HTR-8/SVneo (cell line): ENCODE measurements at places on chromosomes 16 and 17.

- peak; percentile 49 for DNase-seq
These were observed 6.7 kb downstream of the TRPV1 start for GRCh38 chr17:3602499-3602898.

DNA sequence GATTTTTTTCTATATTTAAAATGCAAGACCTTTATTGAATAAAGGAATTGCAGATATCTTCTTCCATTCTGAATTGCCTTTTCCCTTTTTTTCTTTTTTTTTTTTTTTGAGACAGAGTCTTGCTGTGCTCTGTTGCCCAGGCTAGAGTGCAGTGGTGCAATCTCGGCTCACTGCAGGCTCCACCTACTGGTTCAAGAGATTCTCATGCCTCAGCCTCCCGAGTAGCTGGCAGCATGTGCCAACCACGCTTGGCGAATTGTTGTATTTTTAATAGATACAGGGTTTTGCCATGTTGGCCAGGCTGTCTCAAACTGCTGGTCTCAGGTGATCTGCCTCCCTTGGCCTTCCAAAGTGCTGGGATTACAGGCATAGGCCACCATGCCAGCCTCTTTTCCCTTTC, 151.5 kb downstream of the CEP112 start:
- no peak for DNase-seq

DNA sequence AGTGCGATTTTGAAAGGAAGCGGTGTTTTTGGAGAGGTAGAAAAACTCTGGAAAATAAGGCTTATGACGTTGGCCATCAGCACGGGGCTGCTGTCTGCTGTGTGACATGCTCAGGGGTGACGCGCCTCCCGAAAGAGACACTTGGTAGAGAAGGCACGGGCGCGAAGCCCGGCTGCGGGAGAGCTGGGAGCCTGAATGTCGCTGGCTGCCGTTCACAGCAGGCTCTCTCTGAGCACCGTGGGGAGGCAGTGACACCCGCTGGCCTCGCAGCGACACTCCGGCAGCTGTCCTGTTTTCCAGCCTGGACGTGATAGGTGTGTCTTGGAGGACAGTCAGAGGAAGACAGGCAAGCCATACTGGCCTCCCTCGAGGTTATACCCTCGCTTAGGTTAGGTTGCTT, 759.1 kb upstream of the RBFOX1 start:
- DNase-seq = no peak

- DNase-seq = no peak
These were observed 21.9 kb downstream of the CRK start for GRCh38 chr17:1434150-1434549.

- no peak for DNase-seq
These were observed 492.5 kb upstream of the HSBP1 start for GRCh38 chr16:83315271-83315670.

DNA sequence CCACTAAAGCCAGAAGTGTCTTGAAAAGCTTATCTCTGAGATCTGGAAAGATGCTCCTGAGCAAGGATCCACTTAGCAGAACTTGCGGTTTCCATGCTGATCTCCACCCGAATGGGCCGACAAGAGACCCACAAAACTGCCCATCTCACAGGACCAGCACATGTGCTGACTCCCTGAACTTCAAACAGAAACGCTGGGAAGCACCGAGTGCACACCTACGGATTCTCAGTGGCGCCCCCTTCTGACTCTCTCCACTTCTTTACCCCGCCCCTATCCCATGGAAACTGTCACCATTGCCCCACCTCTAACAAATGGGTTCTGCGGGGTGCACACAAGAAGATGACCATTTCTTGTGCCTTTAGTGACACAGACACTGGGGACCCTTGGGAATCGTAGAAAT, 21.4 kb downstream of the CDRT4 start:
- DNase-seq = no peak

- no peak for DNase-seq
These were observed 320.8 kb downstream of the XYLT1 start for GRCh38 chr16:17149904-17150483.

GRCh38 chr16:67212766-67213165, 13.8 kb downstream of the ELMO3 start:
- DNase-seq = no peak
